T-helper 17 cell (primary cell): ENCODE measurements at places on chromosomes 7 and 10.
A peak's percentile ranks its signal among the peaks of the same experiment; 100 is the strongest.

GRCh38 chr7:84647797-84648757 lies 453.5 kb upstream of the SEMA3A start:
- H3K27ac ChIP-seq, result no peak overlapping the region
- H3K36me3 ChIP-seq, result no peaks in the 10 kb centered on the region
- H3K4me3 ChIP-seq, result no peak overlapping the region
- DNase-seq, result no peak
- H3K4me1 ChIP-seq, result no peaks in the 10 kb centered on the region

DNA sequence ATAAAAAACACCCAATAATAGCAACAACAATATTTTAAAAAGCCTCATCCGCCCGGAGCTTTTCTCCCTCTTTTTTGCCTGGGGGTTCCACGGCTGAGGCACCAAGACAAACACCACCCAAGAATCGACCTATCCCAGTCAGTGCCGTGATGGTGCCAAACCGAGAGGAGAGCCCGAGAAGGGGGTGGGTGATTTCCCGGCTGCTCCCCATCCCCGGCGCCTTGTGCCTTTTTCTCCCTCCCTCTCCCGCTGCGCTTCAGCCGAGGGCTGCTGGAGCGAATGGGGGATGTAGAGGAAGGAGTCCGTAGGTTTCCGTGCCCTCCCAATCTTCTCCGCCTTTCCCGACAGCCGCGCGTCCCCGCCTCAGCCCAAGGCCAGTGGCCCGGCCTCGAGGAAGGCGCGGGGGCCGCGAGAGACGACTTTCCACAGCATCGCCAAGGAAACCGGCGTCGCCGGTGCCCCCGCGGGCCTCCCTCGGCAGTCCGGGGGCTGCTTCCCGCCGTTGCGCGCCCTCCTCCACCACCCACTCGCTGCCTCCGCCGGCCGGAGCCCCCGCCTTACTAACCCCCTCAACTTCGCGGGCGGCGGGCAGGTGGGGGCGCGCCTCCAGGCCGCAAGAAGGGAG lies 1.3 kb downstream of the EGR2 start:
- H3K27me3 ChIP-seq, result peaks cover 37% of the 10 kb centered on the region
- peak overlapping the region; percentile 67 for H3K27ac ChIP-seq
- peaks cover 43% of the 10 kb centered on the region for H3K4me1 ChIP-seq
- no peak for DNase-seq

DNA sequence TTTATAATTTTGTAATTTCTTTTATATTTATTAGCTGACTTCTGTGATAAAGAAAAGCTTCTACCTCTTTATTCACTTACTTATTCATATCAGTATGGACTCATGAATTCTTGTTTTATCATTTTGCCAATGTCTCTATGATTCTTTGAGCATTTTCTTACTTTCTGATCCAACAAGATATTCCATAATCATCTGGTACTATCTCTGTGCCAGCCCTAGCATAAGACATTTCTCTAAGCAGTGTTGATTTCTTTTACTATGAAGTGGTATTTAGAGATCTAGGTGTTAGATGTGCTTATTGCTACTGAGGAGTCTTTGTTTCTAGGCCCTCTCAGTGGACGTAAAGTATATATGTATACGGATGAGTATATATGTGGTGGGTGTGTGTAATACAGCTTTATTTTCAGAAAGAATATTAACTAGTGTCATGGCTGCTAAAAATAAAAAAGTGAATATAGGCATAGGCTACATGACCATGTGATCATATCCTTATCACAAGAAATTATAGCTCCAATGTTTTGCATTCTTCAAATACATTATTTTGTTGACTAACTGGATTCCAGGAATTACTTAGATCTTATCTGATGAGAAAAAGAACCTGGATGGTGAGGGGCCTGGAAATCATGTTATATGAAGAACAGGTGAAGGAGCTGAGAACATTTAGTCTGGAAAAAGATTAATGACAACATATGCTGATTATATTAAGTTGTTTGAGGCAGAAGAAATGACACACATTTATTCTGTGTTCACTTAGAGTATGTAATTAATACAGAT lies 13.1 kb downstream of the PHTF2 start:
- H3K27ac ChIP-seq, result peak overlapping the region; percentile 81
- H3K36me3 ChIP-seq, result peaks cover 5% of the 10 kb centered on the region
- H3K27me3 ChIP-seq, result no peaks in the 10 kb centered on the region

- H3K27me3 ChIP-seq, result no peaks in the 10 kb centered on the region
- H3K4me1 ChIP-seq, result no peaks in the 10 kb centered on the region
- H3K36me3 ChIP-seq, result no peaks in the 10 kb centered on the region
- H3K4me3 ChIP-seq, result no peak overlapping the region
- no peak for DNase-seq
Observed at GRCh38 chr10:121570315-121570714, 27.9 kb downstream of the FGFR2 start.

DNA sequence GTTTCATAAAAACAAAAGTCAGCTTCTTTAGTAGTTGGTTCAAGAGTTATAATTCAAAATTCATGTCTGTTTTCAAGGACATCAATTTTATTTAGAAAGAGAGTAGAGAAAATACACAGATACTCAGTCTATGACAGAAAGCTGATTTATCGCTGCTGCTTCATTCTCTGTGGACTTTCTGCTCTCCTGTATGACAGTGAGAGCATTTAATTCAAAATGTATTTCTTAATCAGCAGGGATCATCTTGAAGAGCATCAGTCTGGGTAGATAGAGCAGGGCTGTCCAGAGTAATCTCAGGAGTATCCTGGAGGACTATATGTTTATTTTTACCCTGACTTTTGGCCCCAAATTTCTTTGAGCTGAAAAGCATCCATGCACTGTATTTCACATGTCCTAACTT lies 1676.7 kb downstream of the REEP3 start:
- no peak for DNase-seq
- no peaks in the 10 kb centered on the region for H3K36me3 ChIP-seq
- H3K4me1 ChIP-seq, result no peaks in the 10 kb centered on the region
- H3K4me3 ChIP-seq, result no peak overlapping the region
- no peak overlapping the region for H3K27ac ChIP-seq

DNA sequence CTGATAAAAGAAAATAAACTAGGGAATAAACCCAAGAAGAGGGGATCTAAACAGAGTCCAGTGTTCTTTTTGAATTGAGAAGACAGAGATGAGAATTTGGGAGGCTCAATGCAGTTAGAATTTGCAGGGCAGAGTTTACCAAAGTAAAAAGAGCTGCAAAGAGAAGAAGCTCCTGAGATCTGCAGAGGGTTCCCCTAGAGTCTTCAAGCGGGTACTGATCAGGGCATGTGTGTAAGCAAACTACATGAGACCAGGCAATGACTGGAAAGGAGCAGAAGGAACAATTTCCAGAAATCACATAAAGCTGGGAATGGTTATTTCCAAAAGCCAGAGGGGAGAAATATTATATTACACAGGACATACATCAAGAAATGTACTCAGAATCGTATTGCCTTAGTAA lies 58.1 kb upstream of the TES start:
- H3K27me3 ChIP-seq, result peaks cover 43% of the 10 kb centered on the region
- no peak overlapping the region for H3K4me3 ChIP-seq

- no peak for DNase-seq
- no peaks in the 10 kb centered on the region for H3K36me3 ChIP-seq
- no peaks in the 10 kb centered on the region for H3K27me3 ChIP-seq
- no peak overlapping the region for H3K27ac ChIP-seq
- H3K4me3 ChIP-seq, result no peak overlapping the region
- H3K4me1 ChIP-seq, result no peaks in the 10 kb centered on the region
Observed at GRCh38 chr7:147089051-147089461, 972.5 kb downstream of the CNTNAP2 start.

- peaks cover 49% of the 10 kb centered on the region for H3K27me3 ChIP-seq
- no peak overlapping the region for H3K4me3 ChIP-seq
- H3K36me3 ChIP-seq, result peaks cover 2% of the 10 kb centered on the region
- H3K4me1 ChIP-seq, result peaks cover 5% of the 10 kb centered on the region
- DNase-seq, result no peak
Observed at GRCh38 chr10:123562387-123562786, 103.8 kb upstream of the GPR26 start.

GRCh38 chr10:11280187-11280932 lies 262.7 kb downstream of the CELF2 start:
- H3K27ac ChIP-seq, result peak overlapping the region; percentile 83
- peaks cover 16% of the 10 kb centered on the region for H3K4me1 ChIP-seq
- H3K27me3 ChIP-seq, result no peaks in the 10 kb centered on the region
- peaks cover 6% of the 10 kb centered on the region for H3K36me3 ChIP-seq
- no peak overlapping the region for H3K4me3 ChIP-seq

DNA sequence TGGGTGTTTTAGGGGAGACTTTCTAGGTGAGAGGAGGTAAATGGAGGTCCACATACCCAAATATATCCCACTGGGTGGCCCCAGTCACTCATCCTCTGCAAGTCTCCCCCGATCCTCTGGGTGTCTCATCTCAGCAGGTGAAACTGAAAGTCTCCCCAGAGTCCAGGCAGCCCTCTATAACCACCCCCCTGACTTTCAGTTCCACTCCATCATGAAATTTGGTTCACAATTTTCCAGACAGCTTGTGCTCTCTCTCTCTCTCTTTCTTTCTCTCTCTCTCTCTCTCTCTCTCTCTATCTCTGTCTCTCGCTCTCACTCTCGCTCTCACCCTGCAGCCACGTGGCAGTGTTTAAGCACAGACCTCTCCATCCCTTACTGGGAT lies 56.7 kb upstream of the ELN start:
- no peaks in the 10 kb centered on the region for H3K36me3 ChIP-seq
- no peak for DNase-seq
- no peak overlapping the region for H3K4me3 ChIP-seq
- H3K4me1 ChIP-seq, result peaks cover 2% of the 10 kb centered on the region
- peaks cover 24% of the 10 kb centered on the region for H3K27me3 ChIP-seq
- H3K27ac ChIP-seq, result peak overlapping the region; percentile 63

GRCh38 chr7:140640727-140641523 lies at the start of gene DENND2A:
TSS of gene DENND2A (minus strand) at chr7:140640813. CDS start at chr7:140602397, 38,416 bp downstream.
- peaks cover 17% of the 10 kb centered on the region for H3K4me1 ChIP-seq
- no peak within 1 kb of the TSS for H3K27ac ChIP-seq
- peak within 1 kb of the TSS; percentile 91 for H3K4me3 ChIP-seq
- peaks cover 15% of the 10 kb centered on the region for H3K36me3 ChIP-seq

- DNase-seq, result no peak
- no peaks in the 10 kb centered on the region for H3K27me3 ChIP-seq
- H3K4me1 ChIP-seq, result no peaks in the 10 kb centered on the region
- H3K36me3 ChIP-seq, result no peaks in the 10 kb centered on the region
- no peak overlapping the region for H3K27ac ChIP-seq
Observed at GRCh38 chr10:108982159-108982558, 941.2 kb downstream of the XPNPEP1 start.

GRCh38 chr7:24756545-24757352 lies 515 bp downstream of the GSDME start:
- peaks cover 19% of the 10 kb centered on the region for H3K4me1 ChIP-seq
- H3K36me3 ChIP-seq, result peaks cover 4% of the 10 kb centered on the region
- peak overlapping the region; percentile 60 for H3K27ac ChIP-seq

DNA sequence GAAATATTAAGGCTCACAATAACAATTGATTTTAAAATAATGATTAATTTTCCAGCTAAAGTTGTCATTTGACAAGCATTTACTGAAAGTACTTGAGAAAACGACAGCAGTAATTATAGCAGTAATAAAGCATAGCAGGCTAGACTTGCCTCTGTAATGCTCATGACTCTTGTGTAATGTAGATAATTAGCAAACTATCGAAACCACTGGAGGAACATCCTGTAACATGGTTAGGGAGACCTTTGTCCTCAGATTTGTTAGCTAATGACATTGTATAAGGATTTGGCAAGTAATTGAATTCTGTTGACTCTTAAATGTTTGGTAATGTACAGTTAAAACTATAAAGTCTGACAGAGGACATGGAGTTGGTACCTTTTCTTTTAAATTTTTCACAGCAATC lies 24.8 kb downstream of the ARL4A start:
- H3K27me3 ChIP-seq, result no peaks in the 10 kb centered on the region
- peaks cover 2% of the 10 kb centered on the region for H3K4me1 ChIP-seq
- no peak overlapping the region for H3K27ac ChIP-seq
- no peak overlapping the region for H3K4me3 ChIP-seq
- no peak for DNase-seq

DNA sequence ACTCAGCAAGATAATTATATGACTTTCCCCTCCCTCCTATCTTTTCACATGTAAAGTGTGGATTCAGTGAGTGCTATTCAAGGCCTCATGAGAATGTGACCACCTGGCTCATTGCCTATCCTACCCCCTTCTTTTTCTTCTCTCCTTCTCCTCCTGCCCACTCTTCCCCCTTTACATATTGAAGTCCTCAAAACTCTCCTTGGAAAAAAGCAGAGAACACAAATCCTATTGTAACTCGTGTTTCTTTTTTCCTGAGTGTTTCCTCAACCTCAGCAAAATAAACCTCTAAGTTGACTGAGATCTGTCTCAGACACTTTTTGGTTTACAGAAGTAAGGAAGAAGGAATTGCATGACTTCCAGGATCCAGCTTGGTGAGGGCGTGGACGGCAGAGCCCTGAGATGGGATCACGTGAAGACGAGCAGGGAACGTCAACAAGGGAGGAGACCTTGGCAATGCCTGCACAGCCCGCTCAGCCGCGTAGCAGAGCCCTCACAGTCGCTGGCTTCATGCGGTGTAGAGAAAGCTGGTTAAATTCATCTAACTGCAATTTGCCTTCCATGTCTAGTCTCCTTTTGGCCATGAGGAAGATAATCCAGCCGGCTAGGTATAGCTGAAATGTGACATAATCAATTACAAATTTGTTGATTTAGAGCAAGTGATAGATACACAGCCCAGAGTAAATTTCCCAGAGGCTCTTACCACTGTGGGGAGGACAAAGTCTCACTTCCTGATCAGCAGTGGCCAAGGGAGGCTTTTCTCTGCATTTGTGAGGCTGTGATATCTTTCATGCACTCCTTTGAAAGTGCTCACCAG lies 75.7 kb downstream of the LYZL2 start:
- no peaks in the 10 kb centered on the region for H3K27me3 ChIP-seq
- H3K27ac ChIP-seq, result no peak overlapping the region
- no peaks in the 10 kb centered on the region for H3K4me1 ChIP-seq
- H3K36me3 ChIP-seq, result no peaks in the 10 kb centered on the region

- peaks cover 54% of the 10 kb centered on the region for H3K27me3 ChIP-seq
- H3K4me1 ChIP-seq, result peaks cover 3% of the 10 kb centered on the region
Observed at GRCh38 chr10:27714349-27714748, 31.3 kb downstream of the MKX start.

DNA sequence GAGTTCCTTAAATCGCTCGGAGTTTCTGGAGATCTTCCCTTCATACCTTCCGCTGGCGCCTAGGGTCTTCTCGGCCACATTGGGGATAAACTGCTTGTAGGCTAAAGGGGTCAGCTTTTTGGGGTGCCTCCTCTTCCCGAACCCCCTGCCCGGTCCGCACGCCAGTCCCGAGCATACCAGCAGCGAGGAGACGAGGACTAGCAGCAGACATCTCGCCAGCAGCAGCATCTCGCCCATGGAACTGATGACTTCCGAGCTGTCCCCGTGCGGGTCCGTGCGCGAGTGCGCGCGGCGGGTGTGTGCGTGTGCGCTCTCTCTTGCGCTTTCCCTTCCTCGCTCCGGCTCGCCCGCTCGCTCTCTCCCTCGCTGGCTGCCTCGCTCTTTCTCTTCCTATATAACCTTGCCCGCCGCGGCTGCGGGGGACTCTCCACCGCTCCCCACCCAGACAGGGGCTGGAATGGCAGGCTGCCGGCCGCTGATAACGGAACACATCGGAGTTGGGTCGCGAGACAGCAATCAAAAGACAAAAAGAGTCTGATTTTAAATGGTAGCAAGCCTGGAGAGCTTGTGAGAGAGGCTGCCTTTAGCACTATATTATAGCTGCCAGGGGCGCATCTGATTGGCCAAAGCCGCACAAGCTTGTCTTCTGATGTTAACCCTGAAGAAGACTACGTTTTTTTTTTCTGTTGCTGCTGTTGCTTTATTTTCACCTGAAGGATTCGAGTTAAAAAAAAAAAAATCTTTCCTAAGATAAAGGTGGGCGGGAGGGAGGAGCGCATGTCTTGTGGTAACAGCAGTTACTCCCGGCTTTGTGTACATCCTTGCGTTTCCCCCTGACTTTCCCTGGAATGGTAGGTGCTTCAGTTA lies at the start of gene SHH:
TSS of gene SHH (minus strand) at position 569 of the 867 bp plus-strand sequence. CDS start at position 228, 341 bp downstream.
- H3K4me3 ChIP-seq, result peak within 1 kb of the TSS; percentile 85
- no peak for DNase-seq
